ENCODE measurements at places on chromosomes 16 and 17.

GRCh38 chr16:10738231-10739077, 5.2 kb upstream of the NUBP1 start:
- no peak for DNase-seq

DNA sequence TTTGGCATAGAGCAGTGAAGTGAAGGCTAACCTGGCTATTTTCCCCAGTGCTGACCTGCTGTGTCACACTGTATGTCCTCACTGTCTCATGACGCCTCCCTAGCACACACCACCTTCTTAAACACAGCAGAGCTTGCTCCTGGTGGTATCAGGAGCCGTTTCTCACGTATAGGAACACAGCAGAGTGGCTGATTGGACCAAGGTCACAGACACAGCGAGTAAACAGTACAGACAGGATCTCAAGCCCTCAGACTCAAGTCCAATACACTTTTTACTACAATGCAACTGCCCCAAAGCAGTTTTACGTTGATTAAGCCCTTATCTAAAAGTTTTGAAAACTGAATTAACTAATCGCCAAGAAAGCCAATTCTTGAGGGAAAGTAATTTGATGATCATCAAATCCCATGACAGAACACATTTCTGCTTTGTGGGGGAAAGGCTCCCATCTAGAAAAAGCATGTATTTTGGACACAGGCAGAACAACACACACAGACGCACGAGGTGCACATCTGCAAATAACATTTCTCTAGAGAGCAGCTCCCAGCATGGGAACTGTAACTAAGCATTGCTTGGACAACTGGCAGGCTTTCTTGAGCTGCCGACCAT, 15.2 kb downstream of the ARHGAP17 start:
- no peak for DNase-seq

- DNase-seq, result no peak
These were observed 424 bp downstream of the C17orf100 start for GRCh38 chr17:6651919-6652452.

DNA sequence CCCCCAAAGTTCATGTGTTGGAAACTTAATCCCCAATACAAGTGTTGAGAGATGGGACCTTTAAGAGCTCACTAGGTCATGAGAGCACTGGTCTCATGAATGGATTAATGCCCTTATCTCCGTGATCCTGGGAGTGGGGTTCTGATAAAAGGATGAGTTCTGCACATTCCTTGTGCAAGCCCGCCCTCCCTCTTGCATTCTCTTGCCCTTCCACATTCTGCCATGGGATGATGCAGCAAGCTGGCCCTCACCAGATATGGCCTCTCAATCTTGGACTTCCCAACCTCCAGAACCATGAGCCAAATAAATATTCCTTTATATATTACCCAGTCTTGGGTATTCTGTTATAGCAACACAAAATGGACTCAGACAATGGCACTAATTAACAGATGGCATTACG, 14.1 kb downstream of the GLG1 start:
- no peak for DNase-seq

DNA sequence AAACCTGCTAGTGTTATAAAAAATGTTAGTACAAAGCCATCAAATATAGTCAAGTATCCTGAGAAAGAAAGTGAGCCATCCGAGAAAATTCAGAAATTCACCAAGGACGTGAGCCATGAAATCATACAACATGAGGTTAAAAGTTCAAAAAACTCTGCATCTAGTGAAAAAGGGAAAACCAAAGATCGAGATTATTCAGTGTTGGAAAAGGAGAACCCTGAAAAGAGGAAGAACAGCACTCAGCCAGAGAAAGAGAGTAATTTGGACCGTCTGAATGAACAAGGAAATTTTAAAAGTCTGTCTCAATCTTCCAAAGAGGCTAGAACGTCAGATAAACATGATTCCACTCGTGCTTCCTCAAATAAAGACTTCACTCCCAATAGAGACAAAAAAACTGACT, 31.7 kb downstream of the RBBP6 start:
- no peak for DNase-seq

GRCh38 chr17:58575511-58575910, 61.1 kb upstream of the MTMR4 start:
- DNase-seq, result no peak

DNA sequence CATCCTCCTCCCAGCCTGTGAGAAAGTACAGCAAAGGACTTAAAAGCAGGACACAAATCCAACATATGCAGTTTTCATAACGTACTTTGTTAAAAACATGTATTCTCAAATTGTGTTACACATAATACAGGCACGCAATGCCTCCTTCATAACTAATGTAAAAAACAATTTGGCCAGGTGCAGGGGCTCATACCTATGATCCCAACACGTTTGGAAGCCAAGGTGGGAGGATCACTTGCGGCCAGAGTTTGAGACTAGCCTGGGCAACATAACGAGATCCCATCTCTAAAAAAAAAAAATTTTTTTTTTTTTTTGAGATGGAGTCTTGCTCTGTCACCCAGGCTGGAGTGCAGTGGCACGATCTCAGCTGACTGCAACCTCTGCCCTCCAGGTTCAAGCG, 20.4 kb downstream of the TEX2 start:
- DNase-seq, result no peak

DNA sequence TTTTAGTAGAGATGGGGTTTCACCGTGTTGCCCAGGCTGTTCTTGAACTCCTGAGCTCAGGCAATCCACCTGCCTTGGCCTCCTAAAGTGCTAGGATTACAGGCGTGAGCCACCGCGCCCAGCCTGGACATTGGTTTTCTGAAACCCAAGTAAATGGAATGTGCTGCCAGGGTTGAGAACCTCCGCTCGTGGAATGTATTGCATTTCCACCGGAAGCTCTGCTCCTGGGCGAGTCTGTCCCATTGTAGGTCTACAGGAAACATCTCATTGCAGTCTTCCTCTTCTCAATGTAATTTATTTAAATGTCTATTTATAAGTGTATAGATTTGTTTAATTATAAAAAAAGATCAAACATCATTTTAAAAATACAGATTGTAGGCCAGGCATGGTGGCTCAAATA, 57.4 kb upstream of the HAPSTR1 start:
- no peak for DNase-seq

GRCh38 chr16:31127182-31127581, 8.3 kb downstream of the PRSS8 start:
- no peak for DNase-seq

DNA sequence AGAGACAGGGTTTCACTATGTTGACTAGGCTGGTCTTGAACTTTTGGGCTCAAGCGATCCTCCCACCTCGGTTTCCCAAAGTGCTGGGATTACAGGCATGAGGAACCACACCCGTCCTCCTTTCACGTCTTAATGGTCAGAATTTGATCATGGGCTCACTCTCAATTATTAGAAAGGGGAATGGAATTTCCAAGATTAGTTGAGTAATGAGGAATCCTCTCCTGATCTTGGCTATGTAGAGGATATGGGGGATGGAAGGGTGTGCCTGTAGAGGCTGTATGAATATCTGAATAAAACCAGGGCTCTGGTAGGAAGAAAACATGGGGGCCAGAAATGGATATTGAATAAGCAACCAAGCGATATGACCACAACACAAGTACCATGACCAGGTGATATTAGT, 25.9 kb upstream of the SMURF2 start:
- no peak for DNase-seq

DNA sequence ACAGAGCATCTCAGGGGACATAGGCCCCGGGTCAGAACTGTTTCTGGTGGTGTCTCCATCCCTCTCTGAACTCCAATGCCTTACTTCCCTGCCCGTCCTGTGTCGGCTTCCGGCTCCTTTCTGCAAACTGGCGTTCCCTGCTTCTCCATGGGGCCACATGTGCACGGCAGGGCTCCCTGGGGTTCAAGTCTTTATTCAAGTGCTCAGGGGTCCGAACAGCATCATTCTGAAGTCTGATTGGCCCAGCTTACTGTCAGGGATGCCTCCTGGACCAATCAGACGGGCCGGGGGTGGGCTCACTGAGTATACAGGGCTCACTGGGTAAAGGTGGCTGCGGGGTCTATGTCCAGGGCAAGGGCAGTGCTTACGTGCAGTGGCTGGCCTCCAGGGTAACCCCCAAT, 17.1 kb downstream of the C16orf82 start:
- no peak for DNase-seq

DNA sequence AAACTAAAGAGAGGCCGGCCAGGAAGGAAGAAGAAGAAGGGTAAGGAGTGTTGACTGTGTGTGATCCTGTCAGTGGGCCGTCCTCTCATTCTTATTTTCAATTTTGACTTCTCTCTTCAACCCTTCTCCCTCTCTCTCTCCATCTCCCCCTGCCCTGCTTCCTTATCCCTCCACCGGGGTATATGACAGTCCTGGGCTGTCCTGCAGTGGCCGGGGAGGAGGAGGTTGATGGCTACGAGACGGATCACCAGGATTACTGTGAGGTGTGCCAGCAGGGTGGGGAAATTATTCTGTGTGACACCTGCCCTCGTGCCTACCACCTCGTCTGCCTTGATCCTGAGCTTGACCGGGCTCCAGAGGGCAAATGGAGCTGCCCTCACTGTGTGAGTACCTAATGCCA, 5.6 kb downstream of the CHD3 start:
- DNase-seq, result no peak
